ENCODE measurements at places on chromosomes 12 and 14.
A peak's percentile ranks its signal among the peaks of the same experiment; 100 is the strongest.

DNA sequence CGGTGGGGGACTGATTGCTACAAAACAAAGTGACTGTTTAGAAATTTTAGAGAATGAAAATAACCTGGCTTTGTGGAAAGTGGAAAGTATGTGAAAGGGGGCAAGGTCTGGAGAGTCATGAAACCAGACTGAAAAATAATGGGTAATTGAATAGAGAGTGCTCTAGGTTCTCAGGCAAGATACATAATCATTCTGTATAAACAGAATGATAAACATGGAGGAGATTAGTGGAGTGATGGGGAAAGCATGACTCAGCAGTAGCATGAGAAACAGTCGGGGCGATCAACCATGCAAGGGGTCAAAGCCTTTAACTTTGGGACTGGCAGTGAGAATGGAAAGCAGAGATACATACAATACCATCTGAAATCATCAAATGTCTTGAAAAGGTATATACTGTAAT is 332.5 kb downstream of the CCER1 start:
- no peak for DNase-seq

- no peak for DNase-seq
Measured at GRCh38 chr14:83913476-83913875, 1616.5 kb upstream of the FLRT2 start.

DNA sequence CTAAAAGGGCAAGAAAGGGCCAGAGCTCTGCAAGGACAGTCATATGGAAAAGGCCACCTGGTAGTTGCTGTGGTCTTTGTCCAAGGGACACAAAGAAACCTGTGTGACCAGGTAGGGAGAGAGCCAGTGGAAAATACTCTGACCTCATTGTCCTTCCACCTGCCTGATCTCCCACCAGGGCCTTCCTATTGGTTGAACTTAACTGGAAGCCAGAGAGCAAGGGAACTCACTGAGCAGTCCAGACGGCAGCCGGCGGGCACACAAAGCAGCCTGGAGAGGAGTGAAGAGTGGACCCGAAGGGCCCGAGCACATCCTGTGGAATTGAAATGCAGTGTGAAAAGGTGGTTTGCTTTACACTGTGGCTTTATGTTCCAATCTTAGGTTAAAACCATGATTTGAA is 120.7 kb downstream of the SLC25A21 start:
- DNase-seq: no peak

DNA sequence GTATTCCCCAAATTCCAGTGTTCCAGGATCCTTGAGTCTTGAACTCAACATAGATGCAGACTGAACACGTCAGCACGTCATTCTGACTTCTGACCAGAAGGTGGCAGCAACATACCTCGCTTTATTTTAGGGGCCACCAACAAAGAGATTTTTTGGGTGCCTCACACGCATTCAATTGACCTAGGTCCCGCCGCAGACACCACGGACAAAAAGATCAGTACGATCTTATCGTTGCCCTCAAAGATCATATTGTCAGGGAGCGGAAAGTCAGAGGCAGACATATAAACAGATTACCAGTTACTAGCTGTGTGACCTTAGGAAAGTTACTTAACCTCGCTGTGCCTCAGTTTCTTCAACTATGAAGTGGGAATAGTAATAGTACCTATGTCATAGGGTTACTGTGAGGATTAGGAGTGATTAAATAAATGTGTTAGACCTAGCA is 6.5 kb upstream of the PRPH start:
- DNase-seq: peak; percentile 40

GRCh38 chr14:96098309-96098998 is 59.3 kb downstream of the C14orf132 start:
- DNase-seq: peak; percentile 22

DNA sequence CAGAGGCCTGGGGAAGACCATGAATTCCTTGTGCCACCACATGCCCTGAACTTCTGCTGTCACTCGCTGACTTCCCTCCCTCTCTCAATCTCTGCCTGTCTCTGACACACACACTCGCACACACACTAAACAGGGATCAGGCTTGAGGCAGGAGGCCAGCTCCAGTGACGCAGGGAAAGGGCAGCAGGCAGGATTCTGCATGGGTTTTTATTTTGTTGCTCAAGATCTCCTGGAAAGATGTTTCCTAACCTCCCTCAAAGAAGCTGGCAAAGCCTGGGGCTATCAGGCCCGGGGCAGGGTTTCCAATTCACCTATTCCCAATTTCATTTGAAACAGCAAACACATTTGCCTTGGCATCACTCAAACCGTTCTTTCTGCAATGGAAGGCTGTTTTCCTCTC is 27.7 kb upstream of the PEX5 start:
- no peak for DNase-seq

- no peak for DNase-seq
Measured at GRCh38 chr12:12582895-12583303, 20.2 kb upstream of the DUSP16 start.

- no peak for DNase-seq
Measured at GRCh38 chr12:59871779-59872178, 275.9 kb downstream of the SLC16A7 start.

GRCh38 chr12:94721173-94721572 is 70.8 kb upstream of the TMCC3 start:
- no peak for DNase-seq

DNA sequence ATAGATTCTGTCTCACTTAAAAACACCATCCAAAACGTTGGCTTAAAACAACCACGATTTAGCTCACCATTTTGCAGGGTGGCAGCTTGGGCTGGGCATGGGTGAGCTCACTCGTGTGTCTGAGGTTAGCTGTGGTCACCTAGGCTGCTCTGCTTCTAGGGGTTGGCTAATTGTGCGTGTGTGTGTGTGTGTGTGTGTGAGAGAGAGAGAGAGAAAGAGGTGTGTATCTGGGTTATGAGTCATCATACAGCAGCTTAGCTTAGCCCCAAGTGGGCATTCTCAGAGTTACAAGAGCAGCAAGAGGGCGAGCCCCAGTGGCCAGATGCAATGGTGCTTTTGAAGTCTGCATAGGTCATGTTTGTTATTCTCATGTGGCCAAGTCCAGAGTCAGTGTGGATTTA is 6.0 kb downstream of the FBXW8 start:
- DNase-seq: no peak

- DNase-seq: no peak
Measured at GRCh38 chr12:27861428-27862167, 81.6 kb upstream of the MANSC4 start.

DNA sequence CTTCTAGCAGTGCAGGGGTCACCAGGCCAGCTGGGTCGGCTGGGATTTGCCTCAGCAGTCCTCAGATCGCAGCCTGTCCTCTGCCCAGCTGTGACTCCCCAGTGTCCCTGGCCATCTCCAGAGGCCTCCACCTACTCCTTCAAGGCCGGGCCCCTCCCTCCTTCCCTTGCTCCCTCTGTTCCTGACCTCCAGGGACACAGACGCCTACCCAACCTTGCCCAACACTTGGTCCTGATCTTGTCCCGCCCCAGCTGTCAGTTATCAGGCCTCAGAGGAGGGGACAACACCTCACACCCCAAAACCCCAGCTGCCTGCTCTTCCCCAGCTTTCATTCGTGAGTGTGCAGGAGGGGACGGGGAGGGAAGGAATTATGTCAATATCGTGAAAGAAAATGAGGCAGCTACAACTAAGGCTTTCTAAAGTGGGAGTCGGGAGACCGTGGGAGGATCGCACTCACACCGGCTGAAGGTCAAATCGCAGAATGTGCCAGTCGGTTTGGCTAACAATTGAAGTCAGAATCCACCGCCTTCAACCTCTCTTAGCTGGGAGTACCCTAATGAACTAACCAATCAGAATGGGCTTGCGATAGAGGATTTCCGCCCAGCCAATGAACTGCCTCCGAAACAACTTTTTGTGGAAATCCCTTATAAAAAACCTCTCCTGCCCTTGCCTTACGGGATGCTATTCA is 9.4 kb upstream of the PLBD2 start:
- no peak for DNase-seq

GRCh38 chr12:87756721-87757120 is 272.5 kb downstream of the C12orf50 start:
- no peak for DNase-seq

DNA sequence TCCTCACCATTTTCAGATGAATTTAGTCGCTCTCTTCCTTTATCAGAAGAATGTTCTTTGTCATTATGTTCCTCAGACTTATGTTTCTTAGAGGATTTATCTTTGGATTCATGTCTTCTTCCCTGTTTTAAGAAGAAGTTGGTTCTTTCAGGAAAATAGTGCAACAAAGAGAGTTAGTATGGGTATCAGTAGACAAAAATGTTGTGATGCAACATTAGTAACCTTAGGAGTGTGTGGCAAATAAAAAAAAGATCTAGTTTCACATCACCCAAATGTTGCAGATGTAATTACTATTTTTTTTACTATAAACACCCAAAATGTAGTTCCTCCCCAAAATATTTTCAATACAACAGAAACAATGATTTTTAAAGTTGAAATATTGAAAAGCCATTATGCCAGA is 7.8 kb downstream of the RSRC2 start:
- no peak for DNase-seq

- no peak for DNase-seq
Measured at GRCh38 chr14:73255693-73256225, 18.5 kb downstream of the PAPLN start.

- DNase-seq: no peak
Measured at GRCh38 chr14:74934476-74935359, 11.7 kb upstream of the RPS6KL1 start.

DNA sequence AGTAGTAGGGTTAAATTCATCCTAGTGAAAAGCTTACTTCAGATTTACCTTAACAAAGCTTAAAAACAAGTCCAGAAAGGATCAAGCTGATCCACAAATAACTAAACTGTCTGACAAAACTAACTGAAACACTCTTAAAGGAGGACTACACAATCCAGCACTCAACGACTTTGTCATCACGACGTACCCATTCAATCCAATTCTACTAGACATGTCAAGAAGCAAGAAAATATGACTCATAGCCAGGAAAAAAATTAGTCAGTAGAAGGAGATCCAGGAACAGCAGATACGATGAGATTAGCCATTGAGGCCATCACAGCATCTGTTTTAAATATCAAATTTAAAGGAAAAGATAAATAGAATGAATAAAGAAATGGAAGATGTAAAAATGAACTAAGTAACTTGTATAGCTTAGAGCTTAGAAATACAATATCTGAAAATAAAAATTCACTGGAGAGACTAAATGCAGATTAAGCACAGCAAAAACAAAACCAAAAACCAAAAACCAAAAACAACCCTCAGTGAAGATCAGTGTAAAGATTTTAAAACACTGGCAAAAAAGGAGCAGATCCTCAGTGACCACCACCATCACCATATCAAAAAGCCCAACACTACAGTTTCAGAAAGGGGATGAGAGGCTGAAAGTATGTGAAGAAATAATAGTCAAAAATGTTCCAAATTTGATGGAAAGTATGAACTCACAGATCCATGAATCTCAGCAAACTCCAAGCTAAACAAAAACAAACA is 95.0 kb upstream of the CCND2 start:
- DNase-seq: no peak

GRCh38 chr12:67414011-67414715 is 145.0 kb downstream of the CAND1 start:
- no peak for DNase-seq

DNA sequence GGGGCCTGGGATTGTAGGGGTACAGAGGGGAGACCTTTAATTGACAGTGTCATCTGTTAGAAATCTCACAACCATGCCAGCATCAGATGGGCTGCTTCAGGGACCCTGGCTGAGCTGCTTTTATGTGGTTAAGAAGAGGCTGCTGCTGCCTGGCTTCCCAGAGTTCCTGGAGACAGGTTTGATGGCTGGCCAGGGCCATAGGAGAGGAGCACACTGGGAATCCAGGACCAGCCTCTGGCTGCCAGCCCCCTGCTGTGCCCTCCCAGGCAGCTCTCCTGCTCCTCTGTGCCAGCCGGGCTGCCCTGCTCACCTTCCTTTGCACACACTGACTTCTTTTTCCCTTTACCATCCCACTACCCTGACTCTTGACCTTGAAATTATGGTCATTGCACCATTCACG is 507 bp upstream of the KRT73 start:
- DNase-seq: no peak

DNA sequence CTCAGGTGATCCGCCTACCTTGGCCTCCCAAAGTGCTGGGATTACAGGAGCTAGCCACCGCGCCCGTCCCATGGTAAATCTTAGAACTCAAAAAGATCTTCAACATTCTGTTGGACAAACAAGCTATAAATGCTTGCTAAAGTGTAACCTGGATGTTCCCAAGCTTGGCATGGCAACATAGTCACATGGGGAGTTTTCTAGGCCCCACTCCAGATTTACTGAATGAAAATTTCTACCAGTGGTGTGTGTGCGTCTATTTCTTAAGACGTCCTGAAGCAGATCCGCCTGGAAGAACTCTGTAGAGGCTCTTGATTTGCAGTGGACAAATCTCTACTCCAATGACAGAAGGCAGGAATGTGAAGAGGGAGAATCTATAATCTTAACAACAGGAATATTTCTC is 59.9 kb downstream of the ZFYVE21 start:
- no peak for DNase-seq

- DNase-seq: no peak
Measured at GRCh38 chr12:29147731-29148595, 1.1 kb upstream of the FAR2 start.

- no peak for DNase-seq
Measured at GRCh38 chr12:132247718-132248452, 81.5 kb downstream of the GALNT9 start.

- no peak for DNase-seq
Measured at GRCh38 chr14:95664546-95664945, 21.7 kb upstream of the TCL1B start.

- no peak for DNase-seq
Measured at GRCh38 chr12:121444842-121445202, 44.9 kb downstream of the RNF34 start.

DNA sequence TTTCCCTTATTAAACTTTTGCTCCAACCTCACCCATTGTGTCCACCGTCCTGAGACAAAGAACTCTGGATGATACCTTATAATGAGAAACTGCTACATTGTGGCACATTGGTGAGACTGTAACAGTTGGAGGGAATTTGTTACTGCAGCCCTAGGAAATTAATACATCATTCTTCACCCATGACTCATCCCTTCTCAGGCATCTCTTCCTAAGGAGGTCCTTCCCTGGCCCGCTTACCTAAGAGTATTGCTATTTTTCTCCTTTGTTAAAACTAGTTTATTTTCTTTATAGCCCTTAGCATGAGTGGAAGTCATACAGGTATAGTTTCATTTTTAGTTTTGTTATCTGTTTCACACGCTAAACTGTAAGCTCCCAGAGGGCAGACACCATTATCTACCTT is 87.1 kb downstream of the TMEM260 start:
- no peak for DNase-seq

DNA sequence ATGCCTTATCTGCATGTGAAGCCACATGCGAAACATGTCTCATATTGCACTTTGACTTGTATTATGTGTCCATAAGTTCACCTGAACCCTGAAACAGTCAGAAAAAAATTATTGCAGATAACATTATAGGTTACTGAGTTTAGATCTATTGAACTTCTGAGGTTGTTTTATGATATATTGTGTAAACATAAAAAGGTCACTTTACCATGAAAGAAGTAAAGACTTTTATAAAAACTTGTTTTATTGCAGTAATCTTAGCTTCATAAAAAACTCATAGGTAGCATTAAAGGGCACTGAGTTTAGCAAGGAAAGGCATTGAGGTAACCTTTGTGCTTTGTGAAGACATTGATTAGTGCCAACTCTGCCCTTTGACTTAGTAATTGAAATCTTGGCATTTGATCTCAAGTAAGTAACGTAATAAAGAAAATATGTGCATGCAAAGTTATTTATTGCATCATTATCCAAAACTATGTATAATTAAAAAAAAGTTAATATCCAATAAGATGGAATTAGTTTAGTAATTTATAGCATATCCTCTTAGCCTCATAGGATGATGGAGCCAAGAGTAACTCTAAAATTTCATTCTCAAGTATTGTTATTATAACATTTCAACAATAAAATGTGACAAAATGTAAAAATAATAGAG is 313.3 kb upstream of the ATP2B1 start:
- DNase-seq: no peak
